SIG-M5 (cell line): ENCODE measurements at places on chromosomes 3 and 15.

- no peak for DNase-seq
Observed at GRCh38 chr3:127801731-127802313, 20.5 kb downstream of the MGLL start.

GRCh38 chr15:45435124-45435903 lies 57.0 kb upstream of the GATM start:
- DNase-seq: no peak

DNA sequence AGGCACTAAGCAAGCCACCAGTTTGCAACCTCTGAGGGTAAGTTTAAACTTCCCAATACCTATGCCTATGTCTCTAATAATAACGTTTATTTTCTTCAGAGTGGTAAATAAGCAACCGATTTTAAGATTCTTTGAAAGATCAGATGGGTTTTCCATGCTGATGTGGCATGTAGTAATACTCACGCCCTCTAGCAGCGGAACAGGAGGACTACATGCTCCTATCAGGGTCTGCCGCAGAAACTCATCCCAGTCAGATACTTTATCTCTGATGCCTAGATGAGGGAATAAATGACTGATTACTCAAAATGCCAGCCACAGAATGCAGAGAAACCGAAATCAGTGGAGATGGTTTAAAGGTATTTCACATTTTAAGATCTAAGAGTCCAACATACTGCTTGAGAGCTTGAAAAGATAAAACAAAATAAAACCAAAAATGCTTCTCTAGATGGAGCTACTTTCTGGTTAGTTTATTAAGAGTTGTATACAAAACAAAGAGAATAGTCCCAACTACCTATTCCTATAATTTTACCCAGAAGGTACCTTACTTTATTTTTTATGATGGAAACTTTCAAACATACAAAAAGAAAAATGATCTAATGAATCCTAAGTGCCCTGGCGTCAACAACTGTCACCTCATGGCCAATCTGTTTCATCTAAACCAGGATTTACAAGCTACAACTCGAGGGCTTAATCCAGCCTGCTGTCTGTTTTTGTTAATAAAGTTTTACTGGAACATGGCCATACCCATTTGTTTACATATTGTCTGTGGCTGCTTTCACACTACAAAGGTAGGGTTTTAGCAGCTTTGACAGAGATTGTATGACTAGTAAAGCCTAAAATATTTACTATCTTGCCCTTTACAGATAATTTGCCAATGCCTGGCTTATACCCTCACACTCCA lies 37.5 kb upstream of the STIMATE start:
- no peak for DNase-seq

- no peak for DNase-seq
Observed at GRCh38 chr15:58924327-58924726, 9.2 kb downstream of the SLTM start.

DNA sequence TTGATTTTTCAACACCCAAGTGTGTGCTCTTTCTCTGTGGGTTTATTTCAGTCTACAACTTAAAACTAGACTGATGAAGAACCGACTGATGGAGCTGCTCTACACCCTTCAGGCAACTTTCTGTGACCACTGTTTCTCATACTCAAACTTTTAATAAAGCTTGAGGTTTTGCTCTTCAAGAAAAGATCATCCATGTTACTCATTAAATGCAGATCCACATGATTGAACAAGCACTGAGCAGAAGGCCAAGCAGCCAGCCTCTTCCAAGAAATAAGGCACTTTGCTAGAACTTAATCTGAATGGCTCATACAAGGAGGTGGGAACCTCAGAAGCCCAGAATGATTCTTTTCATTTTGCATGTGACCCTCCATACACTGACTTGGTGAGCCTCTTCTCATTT lies 8.7 kb downstream of the SLC27A2 start:
- no peak for DNase-seq

- DNase-seq: no peak
Observed at GRCh38 chr15:40060236-40060961, 21.4 kb upstream of the SRP14 start.

GRCh38 chr3:133289322-133289721 lies 110.5 kb upstream of the BFSP2 start:
- DNase-seq: no peak

GRCh38 chr3:134315286-134316106 lies 58.8 kb downstream of the AMOTL2 start:
- no peak for DNase-seq

DNA sequence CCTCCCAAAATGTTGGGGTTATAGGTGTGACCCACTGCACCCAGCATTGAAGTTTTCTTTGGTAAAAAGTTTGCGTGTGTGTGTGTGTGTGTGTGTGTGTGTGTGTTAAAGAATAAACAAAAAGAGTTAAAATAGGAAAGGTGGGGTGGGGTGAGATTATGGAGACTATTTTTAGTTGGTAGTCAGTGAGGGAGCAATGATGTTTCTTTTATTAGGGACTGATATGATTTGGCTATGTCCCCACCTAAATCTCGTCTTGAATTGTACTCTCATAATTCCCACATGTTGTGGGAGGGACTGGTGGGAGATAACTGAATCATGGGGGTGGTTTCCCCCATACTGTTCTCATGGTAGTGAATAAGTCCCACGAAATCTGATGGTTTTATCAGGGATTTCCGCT lies 92.2 kb downstream of the CGNL1 start:
- DNase-seq: no peak
